ENCODE measurements at places on chromosomes 6 and 20.

GRCh38 chr6:105606831-105607463 lies 204.1 kb upstream of the PREP start:
- no peak for DNase-seq

DNA sequence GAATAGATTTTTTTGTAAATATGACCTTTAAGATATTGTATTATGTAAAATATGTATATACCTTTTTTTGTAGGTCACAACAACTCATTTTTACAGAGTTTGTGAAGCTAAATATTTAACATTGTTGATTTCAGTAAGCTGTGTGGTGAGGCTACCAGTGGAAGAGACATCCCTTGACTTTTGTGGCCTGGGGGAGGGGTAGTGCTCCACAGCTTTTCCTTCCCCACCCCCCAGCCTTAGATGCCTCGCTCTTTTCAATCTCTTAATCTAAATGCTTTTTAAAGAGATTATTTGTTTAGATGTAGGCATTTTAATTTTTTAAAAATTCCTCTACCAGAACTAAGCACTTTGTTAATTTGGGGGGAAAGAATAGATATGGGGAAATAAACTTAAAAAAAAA lies 130.9 kb downstream of the SULF2 start:
- no peak for DNase-seq

DNA sequence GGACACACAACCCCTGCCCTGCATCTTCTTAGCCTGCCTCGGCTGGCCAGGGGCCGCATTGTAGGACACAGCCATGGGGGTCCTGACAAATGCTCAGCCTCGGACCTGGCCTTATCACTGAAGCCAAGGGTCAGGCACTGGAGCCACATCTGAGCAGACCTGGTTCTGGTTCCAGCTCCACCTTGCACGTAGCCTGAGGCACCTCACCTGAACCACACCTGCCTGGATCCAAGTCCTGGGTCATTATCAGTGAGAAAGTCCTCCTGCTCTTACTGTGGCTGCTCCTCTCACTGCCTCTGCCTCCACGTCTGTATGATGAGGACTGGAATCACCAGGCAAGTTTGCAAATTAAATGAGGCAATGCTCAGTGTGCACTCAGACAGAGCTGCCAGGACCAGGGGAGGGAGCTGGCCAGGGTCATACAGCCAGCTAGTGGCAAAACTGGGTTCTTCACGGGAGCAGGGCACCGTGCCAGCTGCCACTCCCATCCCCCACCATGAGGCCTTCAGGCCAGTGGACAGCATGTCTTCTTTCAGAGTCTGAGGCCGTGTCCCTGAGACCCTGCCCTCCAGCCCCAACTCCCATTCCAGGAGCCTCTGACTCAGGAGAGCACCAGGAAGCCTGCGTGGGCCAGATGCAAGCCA lies 40.2 kb downstream of the MRPL14 start:
- DNase-seq: no peak

DNA sequence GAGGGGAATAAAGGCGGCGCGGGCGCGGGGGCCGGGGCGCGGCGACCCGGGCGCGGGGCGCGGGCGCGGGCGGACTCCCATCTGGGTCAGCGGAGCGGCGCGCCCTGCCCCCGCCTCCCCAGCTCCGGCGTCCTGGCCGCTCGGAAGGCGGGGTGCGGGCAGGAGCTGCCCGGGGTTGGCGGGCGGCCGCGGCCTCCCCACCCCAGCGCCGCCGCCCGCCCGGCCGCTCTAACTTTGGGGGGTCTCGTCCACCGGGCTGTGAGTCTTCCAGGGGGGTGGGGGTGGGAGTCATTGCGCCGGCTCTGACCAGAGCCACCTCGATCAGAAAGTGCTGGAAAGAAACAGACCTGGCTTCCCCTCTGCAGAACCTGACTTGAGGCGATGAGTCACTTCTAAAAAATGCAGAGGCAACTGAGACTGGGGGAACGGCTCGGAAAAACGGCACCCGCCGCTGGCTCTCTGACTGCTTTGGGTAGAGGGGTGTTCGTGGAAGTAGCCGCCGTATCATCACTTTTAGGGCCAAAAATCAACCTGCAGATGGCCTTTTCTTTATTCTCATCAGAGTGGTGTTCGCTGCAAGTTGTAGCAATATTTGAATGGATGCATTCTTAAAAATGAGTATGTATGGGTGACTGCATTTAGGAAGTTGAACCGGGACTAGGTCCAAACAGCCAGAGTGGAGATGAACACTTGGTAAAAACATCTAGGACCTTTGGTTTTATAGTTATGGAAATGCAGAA lies 667 bp downstream of the CAP2 start:
- DNase-seq: no peak

DNA sequence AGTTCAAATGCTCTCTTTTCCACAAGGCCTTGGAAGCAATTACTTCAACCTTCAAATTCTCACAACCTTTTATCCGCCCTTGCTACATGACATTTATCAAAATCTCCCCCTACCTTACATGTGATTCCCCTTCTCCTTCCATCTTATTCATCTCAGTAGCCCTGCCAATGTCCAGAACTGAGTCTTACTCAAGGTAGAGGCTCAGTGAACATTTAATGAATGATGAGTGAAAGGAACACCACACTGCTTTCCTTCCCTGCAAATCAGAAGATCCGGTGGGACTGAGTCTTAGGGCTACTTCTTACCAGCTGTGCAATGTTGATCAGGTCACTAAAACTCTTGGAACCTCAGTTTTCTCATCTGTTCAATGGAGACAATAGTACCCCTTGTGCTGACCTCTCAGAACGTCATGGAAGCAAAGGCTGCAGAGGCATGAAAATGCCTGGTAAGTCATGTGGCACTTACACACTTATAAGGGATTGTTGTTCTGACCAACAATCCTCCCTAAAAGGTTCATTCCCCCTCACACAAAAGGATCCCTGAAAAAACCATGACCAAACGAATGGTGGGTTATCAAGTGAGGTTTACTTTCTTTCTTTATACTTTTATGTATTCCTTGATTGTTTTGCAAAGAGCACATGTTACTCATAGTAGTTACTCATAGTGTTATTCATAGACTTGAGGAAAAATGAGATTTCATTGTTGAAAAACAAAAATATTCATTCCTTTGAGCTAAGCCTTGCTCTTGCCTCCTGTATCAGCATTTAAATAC lies 6.5 kb downstream of the MDGA1 start:
- DNase-seq: no peak

- DNase-seq: no peak
Measured at GRCh38 chr6:123810948-123811347, 7.3 kb downstream of the NKAIN2 start.

DNA sequence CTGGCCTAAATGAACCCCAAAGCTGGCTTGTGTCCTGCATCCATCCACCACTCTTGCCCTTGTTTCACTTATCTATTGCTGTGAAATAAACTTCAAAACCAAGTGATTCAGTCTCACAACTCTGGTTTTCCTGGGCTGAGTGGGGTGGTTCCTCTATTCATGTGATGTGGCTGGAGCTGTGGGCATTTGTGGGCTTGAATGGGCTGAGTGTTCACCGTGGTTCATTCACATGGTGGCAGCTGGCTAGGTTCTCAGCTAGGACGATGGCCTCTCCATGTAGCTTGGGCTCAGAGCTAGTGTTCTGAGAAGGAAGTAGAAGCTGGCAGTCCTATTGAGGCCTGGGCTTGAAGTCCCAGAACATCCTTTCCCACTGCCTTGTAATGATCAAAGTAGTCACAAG lies 30.4 kb downstream of the FKBP1A start:
- no peak for DNase-seq

DNA sequence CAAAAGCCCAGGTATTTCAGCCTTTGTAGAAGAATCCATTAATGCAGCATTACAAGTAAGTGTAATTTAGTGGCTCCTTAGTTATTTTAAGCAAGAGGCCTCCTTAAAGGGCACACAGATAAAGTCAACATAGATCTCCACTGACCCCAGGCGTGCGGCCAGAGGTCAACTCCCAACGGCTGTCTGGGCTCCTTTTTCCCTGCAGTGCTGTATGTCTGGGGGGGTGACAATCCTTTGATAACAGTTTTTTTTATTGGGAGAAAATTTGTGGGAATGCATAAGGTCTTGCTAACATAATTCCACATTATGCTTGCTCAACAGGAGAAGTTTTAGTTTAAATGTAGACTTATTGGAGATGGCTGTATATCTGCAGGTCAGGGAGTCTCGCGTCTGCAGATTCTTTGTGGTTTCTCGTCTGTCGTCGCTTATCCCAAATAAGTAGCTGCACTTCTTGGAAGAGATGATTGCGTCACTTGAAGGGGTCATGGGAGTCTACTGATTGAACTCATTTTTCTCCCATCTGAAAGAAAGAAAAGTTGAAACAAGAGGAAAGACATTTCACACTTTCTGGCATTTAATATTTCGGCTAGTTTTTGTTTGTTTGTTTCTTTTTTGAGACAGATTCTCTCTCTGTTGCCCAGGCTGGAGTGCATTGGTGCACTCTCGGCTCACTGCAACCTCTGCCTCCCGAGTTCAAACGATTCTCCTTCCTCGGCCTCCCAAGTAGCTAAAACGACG lies 151.7 kb upstream of the AKAP12 start:
- no peak for DNase-seq

DNA sequence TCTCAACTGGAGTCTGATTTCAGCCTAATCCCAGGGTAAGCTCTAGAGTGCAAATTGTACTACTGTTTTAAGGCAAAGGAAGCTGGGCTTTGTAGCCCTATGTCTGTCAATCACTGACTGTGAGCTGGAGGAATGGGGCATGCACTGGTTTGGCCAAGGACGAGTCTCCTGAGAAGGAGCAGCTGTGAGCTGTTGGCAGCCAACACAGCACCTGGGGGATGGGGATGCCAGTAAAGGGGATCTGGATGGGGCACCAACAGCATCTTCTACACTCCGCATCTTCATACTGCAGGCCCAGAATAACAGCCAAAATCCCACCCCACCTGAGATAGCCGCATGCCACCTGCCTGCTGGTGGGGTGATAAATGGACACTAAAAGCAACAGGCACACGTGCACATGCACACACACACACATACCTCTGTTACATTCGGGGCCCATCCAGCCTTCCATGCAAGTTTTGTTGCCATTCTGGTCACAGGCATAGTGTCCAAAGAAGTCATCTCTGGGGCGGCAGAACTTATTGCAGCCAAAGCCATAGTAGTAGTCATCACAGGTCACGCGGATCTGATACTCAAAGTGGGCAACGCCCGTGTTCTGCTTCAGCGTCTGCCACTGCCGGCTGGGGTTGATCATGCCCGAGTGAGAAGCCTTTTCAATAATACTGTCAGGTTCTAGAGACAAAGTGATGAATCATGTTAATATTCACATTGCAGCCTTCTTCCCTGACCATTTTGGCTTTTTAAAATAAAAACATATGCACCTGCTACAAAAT lies 15.6 kb downstream of the JAG1 start:
- DNase-seq: no peak

- no peak for DNase-seq
Measured at GRCh38 chr6:166165558-166166313, 1.9 kb downstream of the TBXT start.

GRCh38 chr6:109460161-109460829 lies 4.7 kb upstream of the MICAL1 start:
- DNase-seq: no peak

DNA sequence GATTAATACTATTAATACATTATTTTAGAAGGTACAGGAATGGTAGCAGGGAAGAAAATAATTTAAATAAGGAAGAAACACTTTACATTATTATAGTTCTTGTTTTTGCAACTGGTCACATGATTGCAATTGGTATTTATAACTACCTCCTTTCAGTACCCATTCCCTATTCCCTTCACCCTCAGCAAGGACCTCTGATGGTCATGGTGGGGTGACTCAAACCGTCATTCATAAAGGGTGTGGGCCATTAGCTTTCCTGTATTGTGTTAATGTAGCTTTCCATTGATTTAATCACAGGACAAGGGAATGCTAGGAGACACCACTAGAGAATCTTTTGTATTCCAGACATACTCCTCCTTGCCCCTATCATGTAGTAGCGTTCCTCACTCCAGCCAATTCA lies 47.2 kb upstream of the TMEM244 start:
- no peak for DNase-seq

GRCh38 chr6:152529369-152529768 lies 107.8 kb downstream of the SYNE1 start:
- no peak for DNase-seq

- no peak for DNase-seq
Measured at GRCh38 chr6:87932361-87932760, 115.3 kb upstream of the SPACA1 start.

GRCh38 chr6:167998215-167998614 lies 744 bp downstream of the KIF25 start:
- DNase-seq: no peak

GRCh38 chr6:46381579-46381978 lies 109.7 kb downstream of the RCAN2 start:
- no peak for DNase-seq

GRCh38 chr20:1888796-1889463 lies 6.3 kb upstream of the SIRPA start:
- no peak for DNase-seq

DNA sequence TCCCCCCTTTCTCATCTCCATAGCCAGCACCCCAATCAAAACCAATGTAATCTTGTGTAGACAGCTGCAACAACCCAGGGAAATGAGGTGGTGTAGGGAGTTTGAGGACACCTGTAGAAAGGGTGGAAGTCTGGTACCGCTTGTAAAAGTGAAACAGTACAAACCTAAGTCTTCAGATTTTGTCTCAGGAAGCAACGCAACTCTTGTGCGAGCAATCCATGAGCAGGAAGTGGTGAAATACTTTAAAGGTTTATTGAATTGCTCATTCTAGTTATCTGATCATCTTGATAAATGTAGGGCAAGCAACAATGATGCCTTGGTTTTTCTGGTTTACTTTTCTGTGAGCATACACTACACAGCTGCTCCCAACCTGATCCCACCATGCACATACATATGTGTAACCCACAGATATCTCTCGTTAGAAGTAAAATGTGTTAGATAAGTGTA lies 71.1 kb upstream of the THEMIS start:
- DNase-seq: peak; percentile 33

GRCh38 chr6:36852481-36853147 lies 13.4 kb upstream of the CPNE5 start:
- DNase-seq: no peak

DNA sequence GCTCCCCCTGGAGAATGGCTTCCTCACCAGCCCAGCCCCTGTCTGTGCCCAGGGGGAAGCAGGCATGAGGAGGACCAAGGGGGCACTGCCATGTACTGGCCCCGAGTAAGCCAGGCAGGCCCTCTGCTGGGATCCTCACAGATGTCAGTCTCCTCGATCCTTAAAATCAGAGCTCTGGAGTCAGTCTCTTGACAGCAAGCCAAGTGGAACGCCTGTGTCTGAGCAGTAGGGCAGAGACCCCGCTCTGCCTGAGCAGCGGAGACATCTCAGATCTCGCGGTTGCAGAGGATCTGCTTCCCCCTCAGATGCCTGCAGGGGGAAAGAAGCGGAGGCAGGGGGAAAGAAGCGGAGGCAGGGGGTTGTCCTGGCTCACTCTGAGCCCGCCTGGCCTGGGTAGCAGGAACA lies 92.6 kb downstream of the SNX5 start:
- DNase-seq: no peak

GRCh38 chr6:34246249-34246562 lies 2.6 kb downstream of the SMIM29 start:
- DNase-seq: no peak

- no peak for DNase-seq
Measured at GRCh38 chr6:134689177-134689576, 260.7 kb downstream of the ALDH8A1 start.

Measured in effector memory CD4-positive, alpha-beta T cell (primary cell).